HEK293T (cell line): ENCODE measurements at places on chromosomes 13 and 19.
A peak's percentile ranks its signal among the peaks of the same experiment; 100 is the strongest.

GRCh38 chr13:22082030-22082429 lies 411.2 kb downstream of the FGF9 start:
- DNase-seq, result no peak

DNA sequence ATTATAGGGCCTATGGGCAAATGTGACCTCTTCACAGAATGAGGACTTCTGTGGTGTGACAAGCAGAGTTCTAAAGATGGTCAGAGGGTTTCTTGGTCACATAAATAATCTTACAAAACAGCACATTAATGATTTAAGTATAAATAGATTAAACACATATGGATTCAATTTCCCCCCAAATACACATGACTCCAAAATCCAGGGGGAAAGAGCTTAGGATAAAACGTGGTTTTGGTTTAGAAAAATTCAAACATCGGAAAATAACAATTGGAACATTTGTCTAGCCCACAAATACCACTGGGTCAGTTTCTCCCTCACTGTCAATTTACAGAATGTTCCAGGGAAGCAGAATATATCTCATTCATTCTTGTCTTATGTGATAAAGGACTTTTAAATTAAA lies 283.1 kb downstream of the COG6 start:
- no peak for DNase-seq

- DNase-seq, result no peak
These were observed 1.4 kb upstream of the FCHO1 start for GRCh38 chr19:17749912-17750317.

DNA sequence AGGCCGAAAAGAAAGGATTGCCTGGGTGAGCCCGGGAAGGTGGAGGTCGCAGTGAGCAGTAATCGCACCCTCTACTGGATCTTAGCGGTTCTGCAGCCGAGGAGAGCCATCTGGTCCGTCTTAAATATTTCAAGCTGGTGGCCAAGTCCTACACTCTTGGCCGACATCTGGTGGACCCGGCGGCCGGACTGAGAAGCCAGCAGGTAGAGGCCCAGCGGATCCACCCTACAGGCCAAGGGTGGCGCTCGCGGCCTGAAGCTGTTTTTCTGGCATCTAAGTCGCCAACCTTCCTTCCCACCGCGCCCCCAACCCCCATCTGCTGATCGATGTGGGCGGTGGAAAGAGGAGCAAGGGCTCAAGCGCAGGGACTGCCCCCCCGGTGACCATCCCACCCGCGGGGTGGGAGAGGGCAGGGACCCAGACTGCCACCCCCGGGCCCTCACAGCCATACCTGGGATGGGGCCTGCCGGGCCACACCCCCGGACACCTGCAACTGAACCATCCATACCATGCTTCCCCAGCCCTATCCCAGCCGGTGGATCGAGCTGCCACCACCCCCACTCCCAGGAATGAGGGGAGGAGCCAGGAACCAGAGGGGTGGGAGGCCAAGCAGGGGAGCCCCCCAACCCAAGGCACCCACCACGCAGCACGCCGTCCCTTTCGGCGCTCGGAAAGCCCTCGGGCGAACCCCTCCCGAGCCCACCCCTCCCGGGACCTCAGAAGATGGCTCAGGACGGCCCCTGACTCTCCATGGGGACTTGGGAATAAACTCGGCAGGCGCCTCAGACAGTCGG lies 46.3 kb upstream of the ZNF730 start:
- DNase-seq, result no peak

DNA sequence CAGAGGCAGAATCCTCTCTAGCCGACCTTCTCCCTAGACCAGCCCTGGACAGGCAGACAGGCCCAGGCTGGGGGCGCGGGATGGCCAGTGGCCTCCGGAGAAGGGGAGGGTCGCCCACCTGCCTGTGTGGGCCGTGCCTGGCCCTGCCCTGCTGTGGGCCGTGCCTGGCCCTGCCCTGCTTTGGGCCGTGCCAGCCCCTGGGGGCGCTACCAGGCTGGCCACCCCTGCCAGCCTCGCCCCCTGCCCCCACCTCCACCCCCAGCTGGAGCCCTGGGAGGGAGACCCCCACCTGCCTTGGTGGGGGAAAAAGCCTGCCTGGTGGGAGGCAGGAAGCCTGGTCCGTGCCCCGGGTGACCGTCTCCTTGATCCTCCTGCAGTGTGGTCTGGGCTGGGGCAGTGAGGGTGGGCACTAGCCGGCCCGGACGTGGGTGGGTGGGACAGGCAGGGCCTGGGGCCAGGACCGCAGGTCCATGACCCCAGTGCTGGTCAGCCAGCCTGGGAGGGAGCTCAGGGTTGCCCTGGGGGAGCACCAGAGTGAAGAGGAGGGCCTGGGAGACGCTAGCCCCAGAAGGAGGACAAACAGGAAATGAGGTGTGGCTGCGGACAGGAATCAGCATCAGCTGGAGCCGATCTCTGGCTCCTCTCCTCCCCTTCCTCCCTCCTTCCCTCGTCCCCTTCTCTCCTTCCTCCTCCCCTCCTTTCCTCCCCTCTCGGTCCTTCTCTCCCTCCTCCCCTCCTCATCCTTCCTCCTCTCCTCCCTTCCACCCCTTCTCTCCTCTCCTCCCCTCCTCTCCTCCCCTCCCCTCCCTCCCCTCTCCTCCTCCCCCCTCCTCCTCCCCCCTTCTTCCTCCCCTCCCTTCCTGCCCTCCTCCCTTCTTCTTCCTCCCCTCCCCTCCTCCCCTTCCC lies 5.1 kb upstream of the MKNK2 start:
- DNase-seq, result no peak

DNA sequence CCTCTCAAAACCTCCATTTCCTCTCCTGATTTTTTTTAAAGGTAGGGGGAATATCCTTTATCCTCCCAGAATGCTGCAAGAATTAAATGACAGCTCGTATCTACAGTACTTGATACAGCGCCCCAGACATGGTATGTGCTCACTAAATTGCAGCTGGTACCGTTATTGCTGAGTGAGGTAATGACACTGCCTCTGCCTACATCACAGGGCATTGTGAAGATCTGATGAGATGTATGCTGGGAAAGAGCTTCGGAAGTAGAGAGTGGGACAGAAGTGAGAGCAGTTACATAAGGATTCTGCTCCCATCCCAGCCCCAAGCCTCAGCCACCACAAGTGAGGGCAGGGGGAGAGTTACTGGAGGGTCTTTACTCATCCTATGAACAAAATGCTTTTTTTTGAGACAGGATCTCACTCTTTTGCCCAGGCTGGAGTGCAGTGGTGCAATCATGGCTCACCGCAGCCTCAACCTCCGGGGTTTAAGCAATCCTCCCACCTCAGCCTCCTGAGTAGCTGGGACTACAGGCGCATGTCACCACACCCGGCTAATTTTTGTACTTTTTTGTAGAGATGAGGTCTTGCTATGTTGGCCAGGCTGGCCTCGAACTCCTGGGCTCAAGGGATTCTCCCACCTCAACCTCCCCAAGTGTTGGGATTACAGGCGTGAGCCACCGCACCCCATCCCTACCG lies 1.7 kb upstream of the FKRP start:
- DNase-seq, result no peak

- DNase-seq, result no peak
These were observed 36.8 kb downstream of the C13orf46 start for GRCh38 chr13:113937073-113937472.

- no peak for DNase-seq
These were observed 281.6 kb downstream of the DNAJC15 start for GRCh38 chr13:43304945-43305344.

GRCh38 chr19:7418596-7418995 lies 69.9 kb downstream of the ARHGEF18 start:
- no peak for DNase-seq

GRCh38 chr13:52925775-52926285 lies 77.4 kb upstream of the PCDH8 start:
- DNase-seq, result no peak

DNA sequence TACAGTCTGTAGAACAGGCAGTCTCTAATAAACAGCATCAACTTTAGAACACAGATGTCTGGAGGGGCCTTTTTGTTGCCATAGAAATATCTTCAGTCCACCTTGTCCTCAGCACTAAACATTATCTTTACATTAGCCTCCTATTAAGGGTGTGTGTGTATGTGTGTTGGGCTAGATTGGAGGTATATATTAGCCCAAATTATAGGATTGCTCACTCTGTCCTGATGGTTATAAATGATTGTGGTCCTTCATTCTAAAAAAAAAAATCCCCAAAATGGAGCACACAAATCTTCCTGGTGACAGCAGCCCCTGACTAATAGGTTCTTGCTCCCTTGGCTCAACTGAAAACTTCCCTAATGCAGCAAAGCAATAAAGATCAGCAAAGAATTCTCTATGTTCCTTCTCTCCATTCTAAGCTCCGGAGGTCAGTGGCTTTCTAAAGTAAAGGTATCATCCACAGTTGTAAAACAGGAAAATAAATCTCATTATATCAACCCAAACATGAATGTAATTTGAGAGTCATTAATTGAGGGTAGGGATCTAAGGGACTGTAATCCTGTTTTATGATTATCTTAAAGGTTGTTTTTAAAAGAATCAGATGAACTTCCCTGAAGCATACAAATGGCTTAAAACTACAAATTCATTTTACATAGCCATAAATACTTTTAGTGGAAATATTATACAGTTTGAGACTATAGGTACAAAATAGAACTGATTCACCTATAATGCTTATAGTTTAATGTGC lies 232.7 kb downstream of the KLF12 start:
- no peak for DNase-seq

DNA sequence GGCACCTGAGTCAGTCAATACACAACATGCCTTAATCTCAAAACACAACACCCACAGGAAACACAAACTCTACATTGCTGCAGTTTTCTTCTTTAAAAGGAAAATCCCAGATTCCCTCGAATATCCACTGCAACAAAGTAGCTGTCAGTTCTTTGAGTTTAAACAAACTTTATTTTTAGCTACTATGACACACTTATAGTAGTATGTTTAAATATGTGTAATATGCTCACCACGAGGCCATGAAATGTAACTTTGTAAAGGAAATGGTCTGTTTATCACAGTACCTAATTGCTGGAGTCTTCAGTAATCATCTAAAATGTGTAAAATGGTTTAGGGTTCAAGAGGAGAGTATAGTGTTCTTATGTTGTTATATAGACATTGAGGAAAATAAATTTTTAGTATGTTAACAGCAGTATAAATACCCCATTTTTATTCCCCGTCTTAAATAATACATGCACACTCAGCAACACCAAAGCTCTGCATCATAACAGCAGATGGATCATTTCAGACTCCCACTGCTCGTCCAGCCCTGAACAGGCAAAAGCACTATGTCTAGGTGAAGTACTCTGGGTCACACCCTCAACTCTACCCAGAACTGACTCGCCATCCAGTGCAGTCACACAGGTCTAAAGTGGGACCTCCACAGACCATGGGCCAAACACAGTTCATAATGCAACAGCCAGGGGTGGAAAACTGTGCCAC lies 20.6 kb downstream of the TUBGCP3 start:
- DNase-seq, result no peak

GRCh38 chr13:86447479-86447878 lies 648.3 kb upstream of the SLITRK6 start:
- DNase-seq, result no peak

- DNase-seq, result peak; percentile 20
These were observed 59.3 kb downstream of the PEPD start for GRCh38 chr19:33462112-33462791.

- no peak for DNase-seq
These were observed 63.9 kb downstream of the POSTN start for GRCh38 chr13:37534676-37535075.

GRCh38 chr19:39737351-39737750 lies 478 bp downstream of the CLC start:
- DNase-seq, result no peak

- peak; percentile 48 for DNase-seq
These were observed 630 bp downstream of the RNF126 start for GRCh38 chr19:662207-662961.

- DNase-seq, result no peak
These were observed 115.8 kb downstream of the NBEA start for GRCh38 chr13:35057858-35058257.

DNA sequence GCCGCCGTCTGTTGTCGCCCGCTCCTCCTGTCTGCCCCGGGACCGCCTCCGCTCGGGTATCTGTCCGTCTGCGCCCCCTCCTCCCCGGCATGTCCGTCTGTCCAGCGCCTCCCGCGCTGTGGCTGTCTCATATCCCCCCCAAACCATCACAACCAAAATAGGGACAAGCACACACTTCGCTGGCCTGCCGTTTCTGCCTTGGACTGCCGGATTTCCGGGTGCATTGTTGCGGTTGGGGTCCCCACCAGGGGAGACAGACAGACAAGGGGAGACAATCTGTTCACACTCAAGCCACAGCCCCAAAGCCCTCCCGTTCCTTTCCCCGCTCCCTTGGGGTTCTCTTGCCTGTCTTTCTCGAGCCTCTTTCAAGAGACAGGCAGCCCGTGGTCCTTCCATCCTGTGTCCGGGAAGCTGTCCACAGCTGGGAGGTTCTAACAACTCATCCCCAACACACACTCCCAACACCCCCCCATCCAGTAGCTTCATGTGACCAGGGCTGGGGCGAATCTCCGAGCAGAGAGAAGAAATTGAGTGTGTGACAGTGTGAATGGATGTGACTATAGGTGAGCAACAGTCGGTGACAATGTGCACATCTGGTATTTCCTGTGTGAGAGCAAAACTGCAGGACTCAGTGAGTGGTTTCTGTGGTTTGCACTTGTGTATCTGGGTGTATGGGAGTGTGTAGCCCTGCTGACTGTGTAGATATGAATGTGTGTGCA lies 16.5 kb upstream of the FOSB start:
- DNase-seq, result no peak

GRCh38 chr19:54364775-54365257 lies at the start of gene LAIR1:
Gene LAIR1, minus strand, starts transcription at chr19:54364931. Its CDS starts 127 bp downstream, at chr19:54364804.
- no peak for DNase-seq

DNA sequence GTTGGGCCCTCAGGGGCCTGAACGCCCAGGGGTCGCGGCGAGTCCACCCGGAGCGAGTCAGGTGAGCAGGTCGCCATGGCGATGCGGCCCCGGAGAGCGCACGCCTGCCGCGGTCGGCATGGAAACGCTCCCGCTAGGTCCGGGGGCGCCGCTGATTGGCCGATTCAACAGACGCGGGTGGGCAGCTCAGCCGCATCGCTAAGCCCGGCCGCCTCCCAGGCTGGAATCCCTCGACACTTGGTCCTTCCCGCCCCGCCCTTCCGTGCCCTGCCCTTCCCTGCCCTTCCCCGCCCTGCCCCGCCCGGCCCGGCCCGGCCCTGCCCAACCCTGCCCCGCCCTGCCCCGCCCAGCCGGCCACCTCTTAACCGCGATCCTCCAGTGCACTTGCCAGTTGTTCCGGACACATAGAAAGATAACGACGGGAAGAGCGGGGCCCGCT lies at the start of gene CCNA1:
CCNA1 (plus strand) TSS at position 390 of the 439 bp plus-strand sequence. CDS start 562 bp downstream, outside the sequence.
- DNase-seq, result peak; percentile 68

GRCh38 chr13:68895696-68896095 lies 1211.9 kb upstream of the ATXN8OS start:
- no peak for DNase-seq
